ENCODE measurements at places on chromosomes 5 and 9.

- no peak for DNase-seq
Observed at GRCh38 chr9:12775679-12776512, 1.1 kb downstream of the LURAP1L start.

DNA sequence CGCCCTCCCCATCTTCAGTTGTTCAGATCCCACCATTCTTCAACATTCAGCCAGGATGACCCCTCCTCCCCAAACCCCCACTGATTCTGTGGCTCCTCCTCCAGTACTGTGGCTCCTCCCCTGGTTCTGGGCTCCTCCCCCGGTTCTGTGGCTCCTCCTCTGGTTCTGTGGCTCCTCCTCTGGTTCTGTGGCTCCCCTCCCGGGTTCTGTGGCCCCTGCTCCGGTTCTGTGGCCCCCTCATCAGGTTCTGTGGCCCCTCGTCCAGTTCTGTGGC is 32.8 kb downstream of the C5orf15 start:
- no peak for DNase-seq

DNA sequence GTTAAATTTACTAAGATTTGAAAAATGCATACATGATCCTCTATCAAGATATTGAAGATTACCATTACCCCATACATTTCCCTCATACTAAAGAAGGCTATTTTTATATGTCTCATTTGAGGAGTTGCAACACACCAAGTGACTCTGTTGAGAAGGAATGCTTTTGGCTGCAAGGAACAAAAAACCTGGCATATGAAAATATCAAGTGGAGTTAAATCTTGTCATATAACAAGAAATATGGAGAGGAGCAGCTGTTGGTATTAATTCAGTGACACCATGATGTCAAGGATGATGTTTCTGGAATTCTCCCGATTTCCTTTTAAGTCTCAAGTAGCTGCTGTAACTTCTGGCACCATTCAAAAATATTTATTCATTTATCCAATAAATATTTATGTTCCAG is 193.8 kb downstream of the CSNK1G3 start:
- no peak for DNase-seq

- no peak for DNase-seq
Observed at GRCh38 chr5:76022611-76023010, 60.6 kb upstream of the SV2C start.

DNA sequence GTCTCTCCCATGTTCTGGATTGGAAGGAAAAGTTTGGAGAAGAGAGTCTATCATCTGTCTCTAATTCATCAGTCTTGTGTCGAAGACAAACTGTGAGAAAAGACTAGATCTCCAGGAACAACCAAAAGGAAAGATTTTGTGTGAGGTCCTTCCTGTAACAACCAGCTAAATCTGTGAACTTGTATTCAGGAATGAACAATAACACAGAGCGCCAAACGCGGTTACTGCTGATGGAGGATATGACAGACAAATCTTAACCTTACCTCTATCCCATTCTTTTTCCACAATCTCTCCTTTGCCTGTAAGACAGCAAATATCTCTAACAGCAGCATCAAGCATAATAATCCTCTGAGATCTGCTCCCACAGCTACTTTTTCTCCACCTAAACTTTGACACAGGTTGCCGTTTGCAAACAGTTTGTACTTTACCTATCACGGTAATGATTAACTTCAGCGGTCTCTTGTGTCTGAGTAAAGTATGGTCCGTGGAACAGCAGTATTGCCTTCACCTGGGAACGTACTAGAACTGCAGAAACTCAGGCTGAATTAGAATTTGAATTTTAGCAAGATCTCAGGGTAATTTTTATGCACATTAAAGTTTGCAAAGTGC is 387.6 kb downstream of the ELAVL2 start:
- DNase-seq = no peak

GRCh38 chr9:28820741-28821140 is 1247.5 kb upstream of the C9orf72 start:
- DNase-seq = no peak

DNA sequence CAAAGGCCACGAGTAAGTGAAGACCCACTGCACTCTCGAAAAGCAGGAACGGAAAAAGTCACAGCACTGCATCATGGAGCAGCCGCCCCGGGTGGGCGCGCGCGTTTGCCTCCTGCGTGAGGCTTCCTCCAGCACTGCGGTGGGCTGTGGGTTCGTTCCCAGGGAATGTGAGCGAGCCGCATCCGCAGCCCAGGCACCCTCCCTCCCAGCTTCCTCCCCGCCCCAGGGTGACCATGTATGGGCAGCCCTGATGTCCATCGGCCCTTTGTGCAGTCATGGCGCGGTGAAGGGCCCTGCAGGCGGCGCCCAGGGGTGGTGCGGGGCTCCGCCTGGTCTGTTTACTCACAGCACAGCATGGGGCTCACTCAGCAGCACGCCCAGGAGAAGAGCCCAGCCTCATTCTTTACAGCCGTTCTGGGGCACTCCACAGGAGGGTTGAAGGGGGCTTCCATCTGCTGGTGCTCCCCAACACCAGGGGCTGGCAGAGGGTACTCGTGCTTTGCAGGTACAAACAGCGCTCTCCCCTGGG is 32.7 kb downstream of the KCNT1 start:
- DNase-seq = no peak

- no peak for DNase-seq
Observed at GRCh38 chr5:55620766-55621160, 86.0 kb upstream of the PLPP1 start.

DNA sequence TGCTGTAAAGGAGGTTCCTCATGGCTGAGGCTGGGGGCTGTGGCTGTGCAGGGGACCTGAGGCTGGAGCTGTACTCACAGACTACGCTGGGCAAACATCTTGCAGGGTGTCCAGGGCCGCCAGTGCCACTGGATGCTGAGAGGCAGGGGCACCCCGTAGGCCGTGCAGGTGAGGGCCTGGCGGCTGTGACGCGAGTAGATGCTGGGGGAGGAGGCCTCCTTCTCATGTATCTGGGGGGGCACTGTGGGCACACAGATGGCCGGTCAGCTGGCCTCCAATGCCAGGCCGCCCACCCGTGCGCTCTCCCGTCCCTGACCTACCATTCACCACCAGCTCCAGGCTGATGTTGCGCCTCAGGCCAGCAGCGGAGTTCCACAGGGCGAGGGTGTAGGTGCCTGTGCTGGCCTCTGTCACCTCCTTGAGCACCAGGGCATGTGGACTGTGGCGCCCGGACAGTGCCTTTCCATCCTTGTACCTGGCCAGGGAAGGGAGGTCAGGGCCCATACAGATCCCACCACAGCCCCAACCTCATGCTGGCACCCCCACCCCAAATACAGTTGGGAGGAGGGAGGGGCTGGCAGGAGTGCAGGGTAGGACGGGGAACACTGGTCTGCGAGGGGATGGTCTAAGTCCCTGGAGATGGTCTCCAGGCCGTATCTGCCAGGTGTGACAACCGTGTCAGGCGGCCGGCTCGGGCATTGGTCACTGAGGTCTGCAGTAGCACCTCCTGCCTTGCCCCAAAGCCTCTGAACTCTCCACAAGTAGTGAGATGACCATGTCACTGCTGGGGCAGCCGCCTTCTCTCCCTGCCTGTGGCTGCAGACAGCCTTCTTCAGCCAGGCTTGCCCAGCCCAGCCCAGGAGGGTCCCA is 23.4 kb downstream of the FLT4 start:
- DNase-seq = no peak

- peak; percentile 26 for DNase-seq
Observed at GRCh38 chr9:93159601-93160471, 24.1 kb upstream of the WNK2 start.

DNA sequence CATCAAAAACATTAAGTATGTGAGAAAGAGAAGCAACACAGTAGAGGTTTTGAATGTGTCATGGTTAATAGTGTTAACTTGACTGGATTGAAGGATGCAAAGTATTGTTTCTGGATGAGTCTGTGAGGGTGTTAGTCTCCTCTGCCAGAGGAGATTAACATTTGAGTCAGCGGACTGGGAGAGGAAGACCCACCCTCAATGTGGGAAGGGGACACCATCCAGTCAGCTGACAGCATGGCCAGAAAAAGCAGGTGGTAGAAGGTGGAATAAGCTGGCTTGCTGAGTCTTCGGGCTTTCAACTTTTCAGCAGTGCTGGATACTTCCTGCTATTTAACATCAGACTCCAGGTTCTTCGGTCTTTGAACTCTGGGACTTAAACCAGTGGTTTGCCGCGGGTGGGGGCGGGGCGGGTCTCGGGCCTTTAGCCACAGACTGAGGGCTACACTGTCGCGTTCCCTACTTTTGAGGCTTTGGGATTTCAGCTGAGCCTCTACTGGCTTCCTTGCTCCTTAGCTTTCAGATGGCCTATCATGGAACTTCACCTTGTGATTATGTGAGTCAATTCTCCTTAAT is 309.9 kb upstream of the ST8SIA4 start:
- no peak for DNase-seq

DNA sequence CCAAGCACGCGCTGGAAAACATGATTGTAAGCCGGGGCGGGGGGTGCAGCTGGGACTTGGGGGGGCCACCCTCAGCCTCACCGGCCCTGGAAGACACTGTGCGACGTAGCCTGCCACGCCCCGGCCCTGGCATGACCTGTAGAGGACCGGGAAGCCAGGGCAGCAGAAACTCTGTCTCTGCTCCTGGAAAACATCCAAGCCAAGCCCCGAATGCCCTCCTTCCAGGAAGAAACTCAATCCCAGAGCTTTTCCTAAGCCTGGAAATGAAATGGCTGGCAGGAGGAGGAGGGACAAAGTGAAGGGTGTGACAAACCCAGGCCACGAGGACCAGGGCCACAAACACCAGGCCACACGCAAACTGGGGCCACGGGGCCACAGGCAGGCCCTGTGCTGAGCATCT is 55.4 kb downstream of the KCNT1 start:
- DNase-seq = no peak

GRCh38 chr9:78714576-78714975 is 417.7 kb downstream of the PSAT1 start:
- DNase-seq = no peak

GRCh38 chr5:91177639-91178038 is 205.5 kb downstream of the ARRDC3 start:
- no peak for DNase-seq

- no peak for DNase-seq
Observed at GRCh38 chr9:125407432-125407973, 145.9 kb downstream of the GAPVD1 start.

GRCh38 chr9:20651939-20652338 is 29.6 kb upstream of the MLLT3 start:
- no peak for DNase-seq

DNA sequence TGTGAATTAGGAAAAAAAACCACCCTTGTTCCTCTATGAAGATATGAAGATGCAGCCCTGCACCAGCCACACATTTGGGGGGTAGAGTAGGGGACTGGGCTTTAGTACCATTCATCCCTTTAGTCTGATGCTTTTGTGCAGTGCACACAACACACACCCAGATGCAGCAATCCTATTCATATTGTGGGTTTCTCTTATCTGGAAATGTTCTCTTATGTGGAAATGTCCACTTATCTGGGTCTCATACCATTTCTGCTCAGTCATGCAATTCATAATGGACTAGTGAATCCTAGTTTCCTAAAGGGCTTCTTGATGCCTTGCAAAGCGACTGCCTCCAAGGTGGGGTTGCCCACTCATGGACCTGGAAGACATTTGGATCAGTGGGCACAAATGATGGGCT is 47.8 kb downstream of the C9orf152 start:
- DNase-seq = no peak

DNA sequence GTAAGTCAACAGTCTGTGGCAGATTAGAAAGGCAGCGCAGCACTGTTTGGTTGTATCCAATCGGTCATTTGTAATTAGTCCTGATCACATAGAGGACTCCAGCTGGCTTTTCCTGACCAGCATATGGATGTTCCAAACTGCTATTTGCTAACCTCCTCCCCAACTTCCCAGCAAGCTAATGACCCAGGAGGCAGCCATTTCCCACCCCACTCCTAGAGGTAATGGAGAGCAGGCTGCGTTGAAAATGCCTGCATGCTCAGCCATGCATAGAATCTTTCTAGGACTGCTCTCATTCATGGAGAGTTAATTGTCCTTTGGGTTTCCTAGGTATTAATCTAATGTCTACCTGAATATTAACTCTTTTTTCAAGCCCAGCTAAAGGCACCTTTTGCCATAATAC is 850.6 kb upstream of the WWC1 start:
- DNase-seq = no peak

GRCh38 chr5:170070556-170071412 is 34.9 kb upstream of the FOXI1 start:
- no peak for DNase-seq

DNA sequence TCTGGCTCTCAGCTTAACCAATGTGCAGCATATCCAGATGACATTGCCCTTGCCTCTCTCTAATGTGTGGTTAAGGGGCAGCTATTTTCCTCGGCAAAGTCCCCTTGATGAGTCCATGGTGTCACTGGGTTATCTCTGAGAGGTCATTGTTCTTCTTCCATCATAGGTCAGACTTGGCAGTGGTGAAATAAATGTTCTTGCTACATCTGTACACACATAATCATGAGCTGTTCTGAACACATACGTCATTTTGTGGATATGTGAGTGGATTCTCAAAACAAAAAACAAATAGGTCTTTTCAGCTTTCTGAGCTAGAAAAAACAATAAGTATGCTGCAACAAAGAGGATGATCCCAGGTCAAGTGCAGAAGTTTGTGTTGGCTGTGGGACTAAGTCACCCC is 134.7 kb upstream of the PTPN3 start:
- DNase-seq = no peak

GRCh38 chr9:134099123-134099761 is 31.4 kb upstream of the BRD3 start:
- DNase-seq = peak; percentile 59

DNA sequence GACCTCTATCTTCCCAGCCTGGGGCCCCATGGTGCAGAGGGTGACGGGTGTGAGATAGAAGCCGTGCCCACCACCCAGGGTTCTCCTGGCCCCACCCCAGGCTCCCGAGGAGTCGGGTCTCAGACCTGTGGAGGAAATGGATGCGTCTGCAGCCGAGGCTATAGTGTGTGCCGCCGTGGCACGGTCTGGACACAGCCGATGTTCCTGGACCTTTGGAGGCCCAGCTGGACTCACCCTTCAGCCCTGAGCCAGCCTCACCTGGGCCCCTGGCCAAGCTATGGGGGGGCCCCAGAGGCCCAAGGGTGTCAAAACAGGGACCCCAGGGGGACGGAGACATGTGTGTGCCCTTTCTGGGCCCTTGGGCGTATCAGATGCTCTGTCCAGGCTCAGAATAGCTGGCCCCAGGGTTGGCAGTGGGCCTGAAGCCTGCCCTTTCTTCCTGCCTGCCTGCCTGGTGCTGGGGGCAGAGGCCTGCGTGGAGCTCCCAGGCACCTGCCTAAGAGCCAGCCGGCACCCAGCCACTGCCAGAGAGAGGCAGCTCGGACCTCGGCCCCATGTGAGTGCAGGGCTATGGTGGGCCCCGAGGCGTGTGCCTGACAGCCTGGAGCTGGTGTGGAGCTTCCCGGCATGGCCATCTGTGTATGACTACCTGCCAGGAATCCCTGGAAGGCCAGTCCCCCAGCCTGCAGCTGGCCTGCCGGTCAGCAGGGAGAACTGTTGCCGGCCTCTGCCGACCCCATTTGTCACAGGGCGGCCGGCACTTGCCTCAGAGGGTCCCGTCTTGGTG is 41.8 kb downstream of the KCNT1 start:
- no peak for DNase-seq

GRCh38 chr5:137916923-137917322 is 27.7 kb downstream of the PKD2L2 start:
- DNase-seq = no peak

GRCh38 chr5:154078272-154078671 is 39.5 kb downstream of the MFAP3 start:
- no peak for DNase-seq

GRCh38 chr9:81636255-81636599 is 53.1 kb downstream of the TLE1 start:
- DNase-seq = no peak
